ENCODE measurements at places on chromosomes 5 and 9.

DNA sequence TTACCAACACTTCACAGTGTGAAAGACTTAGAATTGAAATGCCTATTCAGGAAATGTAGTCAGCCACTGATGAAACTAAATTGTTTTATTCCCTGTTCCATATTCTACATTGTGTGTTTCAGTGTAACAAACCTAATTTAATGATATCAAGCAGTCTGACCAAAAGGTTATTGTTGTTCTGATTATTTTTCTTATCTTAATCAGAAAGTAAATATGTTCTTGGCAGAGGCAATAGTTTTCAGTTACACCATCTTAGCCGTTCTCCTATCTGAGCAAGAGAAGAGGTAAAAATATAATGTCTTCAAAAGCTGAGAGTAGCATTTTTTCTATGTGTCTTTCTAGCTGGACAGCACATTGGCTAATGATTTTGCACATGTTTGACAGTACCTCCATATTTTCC, 17.1 kb downstream of the CDC26 start:
- no peak for DNase-seq

DNA sequence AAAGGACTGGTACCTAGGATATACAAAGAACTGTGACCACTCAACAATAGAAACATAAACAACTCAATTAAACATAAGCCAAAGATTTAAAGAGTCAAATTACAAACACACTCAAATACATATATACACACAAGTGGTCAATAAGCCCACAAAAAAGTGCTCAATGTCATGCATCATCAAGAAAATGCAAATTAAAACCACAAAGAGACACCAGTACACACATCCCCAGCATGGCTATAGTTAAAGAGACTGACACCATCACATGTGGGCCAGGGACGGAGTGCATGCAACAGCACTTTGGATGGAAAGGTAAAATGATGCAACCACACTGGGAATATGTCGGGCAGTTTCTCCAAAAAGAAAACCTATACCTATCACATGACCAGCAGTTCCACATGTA, 89.7 kb downstream of the CAAP1 start:
- no peak for DNase-seq

DNA sequence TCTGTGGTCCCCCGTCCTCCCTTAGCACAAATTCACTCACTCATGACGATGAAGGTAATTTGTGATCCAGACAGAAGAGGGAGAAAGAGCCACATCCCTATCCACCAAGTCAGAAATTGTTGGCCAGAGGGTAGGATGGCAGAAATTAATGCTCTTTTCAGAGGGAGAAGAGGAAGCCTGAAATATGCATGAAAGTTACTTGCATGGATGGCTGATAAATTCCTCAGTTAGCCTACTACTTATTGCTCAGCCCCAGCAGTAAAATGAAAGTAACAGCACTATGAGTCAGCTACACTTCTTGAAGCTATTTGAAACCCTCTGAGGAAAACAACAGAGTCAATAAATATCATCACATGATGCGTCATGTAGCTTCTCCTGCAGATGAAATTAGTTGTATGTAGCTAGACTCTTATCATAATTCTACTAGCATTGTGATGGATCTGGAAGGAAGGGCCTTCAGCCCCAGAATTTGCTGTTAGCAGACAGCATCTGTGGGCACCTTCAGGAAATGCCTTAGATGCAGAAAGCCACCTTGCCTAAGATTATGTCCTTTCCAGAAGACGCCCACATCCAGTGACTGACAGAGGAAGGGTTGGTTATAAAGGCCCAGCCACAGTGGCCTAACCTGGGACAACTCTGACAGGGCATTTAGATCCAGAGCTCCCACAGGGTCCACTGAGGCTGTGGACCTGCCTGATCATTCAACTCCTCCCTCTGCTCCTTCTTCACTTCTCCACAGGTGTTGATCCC, 81.2 kb upstream of the CCDC112 start:
- DNase-seq = no peak

DNA sequence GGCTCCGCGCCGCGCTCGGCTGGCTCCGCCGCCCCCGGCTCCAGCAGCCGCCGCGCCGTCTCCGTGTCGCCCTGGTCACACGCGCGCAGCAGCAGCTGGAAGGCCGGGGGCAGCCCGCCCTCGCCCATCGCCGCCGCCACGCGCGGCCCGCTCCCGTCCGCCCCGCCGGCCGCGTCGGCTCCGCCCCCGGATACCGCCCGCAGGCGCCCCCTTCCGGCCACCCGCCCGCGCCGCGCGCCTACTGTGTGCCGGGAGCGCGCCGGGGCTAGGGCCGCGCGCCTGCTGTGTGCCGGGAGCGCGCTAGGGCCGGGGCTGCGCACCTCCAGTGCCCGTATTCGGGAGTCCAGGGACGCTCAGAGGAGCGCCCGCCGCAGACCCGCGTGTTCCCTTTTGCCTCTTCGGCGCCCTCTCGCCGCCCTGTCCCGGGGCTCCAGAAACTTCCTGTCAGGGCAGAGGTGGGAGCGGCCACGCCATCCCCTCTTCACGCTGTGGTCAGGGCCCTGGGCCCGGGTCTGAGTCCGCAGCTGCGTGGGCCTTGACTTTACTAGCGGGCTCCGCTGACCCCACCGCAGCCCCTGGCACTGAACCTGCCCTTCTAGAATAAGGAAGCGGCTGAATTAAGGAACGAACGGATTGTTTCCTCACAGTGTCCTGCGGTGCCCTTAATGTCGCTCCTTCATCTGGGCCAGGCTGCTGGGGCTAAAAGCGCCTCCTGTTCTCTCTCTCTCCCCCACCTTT, at the start of gene ANKS6:
Gene ANKS6 (minus strand): TSS at position 192 of the 738 bp plus-strand sequence. CDS start 64 bp downstream, at position 128.
- peak; percentile 90 for DNase-seq

DNA sequence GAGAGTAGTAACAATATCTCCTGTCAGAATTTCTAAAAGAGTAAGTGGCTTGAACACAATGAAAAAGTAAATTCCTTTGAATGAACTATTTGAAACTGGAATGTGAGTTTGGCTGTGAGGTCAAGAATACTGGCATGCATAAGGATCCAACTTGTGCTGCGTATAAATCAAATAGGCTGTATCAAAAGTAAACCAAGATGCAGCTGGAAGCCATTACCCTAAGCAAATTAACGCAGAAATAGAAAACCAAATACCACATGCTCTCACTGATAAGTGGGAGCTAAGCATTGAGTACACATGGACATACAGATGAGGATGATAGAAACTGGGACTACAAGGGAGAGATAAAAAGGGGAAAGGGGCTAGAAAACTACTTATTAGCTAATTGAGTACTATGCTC, 24.0 kb upstream of the SRFBP1 start:
- DNase-seq = no peak

DNA sequence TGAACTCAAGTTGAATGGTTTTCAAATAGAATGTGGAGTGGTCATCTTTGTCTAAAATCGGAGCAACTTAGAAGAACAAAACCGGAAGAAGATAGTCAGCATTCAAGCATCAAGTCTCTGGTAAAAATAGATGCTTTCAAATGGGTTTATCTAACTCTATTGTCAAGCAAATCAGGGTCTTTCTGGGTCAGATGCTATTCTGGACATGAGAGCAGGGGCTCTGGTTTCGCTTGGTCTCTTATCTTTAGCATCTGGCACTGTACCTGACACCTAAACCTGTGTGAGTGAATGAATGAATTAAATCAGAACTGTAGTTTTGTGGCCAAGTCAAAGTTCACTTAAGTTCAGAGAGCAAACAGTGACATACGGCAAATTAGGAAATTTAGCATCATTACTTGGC, 173.5 kb downstream of the SLIT3 start:
- no peak for DNase-seq

GRCh38 chr5:94702729-94703128, 84.3 kb downstream of the SLF1 start:
- no peak for DNase-seq

DNA sequence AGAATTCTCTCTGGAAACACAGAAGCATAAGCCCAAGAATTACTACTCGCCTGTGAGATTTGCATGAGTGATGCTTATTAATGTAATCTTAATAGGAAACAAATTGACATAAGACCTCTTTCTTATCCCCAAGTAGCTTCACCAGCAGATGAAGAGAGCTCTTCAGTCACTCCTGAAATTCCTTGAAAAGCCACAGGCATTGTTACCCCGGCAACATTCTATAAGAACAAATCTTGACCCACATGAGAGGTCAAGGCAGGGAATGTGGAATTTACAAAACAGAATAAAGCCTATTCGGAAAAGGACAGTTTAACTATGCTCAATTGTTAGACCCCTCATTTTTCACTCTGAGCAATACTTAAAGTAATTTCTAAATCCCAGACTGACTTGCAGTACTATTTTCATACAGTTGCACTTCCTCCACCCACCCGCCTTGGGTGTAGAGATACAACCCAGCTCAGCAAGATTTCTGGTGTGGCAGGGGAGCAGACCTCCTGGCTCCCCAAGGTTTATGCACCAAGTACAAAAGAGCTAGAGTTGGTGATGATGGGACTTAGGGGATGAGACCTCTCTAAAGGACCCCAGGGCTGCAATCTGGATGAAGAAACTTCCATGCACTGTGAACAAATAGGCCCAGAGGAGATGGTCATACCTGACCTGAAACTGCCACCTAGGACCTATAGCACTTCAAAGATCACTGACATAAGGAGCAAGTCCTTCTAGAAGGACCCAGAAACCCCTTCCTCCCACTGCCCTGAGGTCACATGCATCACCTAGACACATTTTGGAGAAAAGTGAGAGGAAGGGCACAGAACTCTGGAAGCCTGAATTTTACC, 242.1 kb downstream of the ZNF608 start:
- DNase-seq = peak; percentile 18

- peak; percentile 29 for DNase-seq
Measured at GRCh38 chr9:127163409-127163808, 41.0 kb upstream of the ANGPTL2 start.

GRCh38 chr5:66828046-66828547, 231.9 kb downstream of the MAST4 start:
- peak; percentile 8 for DNase-seq

GRCh38 chr5:59187857-59188256, 605.0 kb downstream of the RAB3C start:
- no peak for DNase-seq

DNA sequence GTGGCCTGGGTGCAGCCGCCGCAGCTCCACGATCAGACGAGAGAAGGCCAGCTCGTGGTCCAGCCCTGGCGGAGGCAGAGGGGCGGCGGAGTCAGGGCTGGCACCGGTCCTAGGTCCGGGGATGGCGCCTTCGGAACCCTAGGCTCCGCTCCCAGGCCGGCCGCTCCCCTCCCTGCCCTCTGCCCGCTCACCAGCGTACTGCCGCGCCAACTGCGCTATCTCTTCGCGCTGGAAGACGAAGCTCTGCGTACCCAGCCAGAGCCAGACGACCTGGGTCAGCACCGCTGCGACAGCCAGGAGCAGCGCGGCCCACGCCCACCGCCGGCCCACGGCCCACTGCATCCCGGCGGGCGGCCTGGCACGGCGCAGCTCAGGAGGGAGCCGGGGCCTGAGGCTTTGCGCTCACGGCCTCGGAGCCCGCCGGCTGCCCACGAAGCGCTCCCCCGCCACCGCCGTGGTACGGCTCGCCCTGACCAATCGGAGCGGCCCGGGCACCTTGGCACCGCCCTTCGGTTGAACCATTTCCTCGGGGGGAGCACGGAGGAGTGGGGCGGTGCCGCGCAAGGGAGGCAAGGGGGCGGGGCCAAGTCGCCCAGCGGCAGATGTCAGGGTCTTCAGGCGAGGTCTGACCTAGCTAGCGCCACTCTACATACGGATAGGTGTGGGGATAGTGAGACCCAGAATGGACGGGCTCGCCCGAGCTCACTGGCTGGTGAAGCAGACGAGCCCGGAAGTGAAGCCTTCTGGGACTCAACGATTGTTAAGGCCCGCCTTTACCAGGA, at the start of gene SIGMAR1:
Gene SIGMAR1 (minus strand): TSS at position 432 of the 782 bp plus-strand sequence. CDS start 90 bp downstream, at position 342.
- DNase-seq = peak; percentile 96

DNA sequence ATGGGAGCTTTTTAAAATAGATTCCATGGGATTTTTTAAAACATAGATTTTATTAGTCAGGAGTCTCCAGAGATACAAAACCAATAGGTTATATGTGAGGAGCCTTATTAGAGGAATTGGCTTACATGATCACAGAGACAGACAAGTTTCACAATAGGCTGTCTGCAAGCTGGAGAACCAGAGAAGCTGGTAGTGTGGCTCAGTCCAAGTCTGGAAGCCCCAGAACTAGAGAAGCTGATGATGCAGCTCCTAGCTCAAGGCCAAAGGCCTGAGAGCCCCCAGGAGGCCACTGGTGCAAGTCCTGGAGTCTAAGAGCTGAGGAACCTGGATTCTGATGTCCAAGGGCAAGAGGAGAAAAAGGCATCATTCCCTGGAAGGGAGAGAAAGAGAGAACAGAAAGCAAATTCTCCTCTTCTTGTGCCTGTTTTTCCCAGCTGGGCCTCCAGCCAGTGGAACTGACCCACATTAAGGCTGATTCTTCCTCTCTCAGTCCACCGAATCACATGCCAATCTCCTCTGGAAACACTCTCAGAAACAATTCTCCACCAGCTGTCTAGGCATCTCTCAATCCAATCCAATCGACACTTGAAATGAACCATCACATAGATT, 59.3 kb downstream of the AHRR start:
- DNase-seq = no peak

- DNase-seq = no peak
Measured at GRCh38 chr5:169873642-169874041, 106.7 kb downstream of the INSYN2B start.

DNA sequence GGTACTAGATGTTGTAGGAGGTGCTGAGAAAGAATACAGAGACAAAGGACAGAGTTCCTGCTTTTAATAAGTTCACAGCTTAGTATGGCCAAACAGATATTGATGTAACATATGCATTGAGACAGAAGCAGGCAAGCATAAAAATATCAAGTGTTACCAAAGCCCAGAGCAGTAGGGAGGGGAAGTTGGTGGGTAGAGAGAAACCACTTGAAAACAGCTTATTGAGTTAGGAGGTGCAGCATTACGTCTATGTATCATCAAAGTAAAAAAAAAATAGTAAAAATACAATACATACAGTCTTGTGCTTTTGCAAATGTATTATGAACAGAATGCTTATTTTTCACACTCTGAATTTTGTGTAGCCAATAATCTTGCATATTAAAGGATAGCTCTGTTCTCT, 441.8 kb upstream of the SGCD start:
- DNase-seq = no peak

DNA sequence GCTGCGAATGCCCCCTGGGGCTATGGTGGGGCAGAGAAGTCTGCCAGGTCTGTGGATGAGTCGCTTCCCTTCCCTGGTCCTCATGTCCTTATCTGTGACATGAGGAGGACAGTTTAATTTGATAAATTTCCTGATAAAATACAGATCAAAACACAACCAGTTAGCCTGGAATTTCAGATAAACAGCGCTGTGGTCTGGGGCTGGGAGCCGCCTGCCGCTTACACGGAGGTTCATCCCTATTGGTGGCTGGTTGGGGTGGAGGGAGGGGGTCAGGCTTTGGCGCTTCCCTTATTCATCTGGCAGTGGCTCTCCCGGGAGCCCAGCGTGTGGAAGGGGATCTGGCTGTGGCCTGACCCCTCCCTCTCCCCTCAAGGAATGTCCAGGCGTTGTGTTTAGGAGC, 17.9 kb downstream of the CRB2 start:
- DNase-seq = no peak

- no peak for DNase-seq
Measured at GRCh38 chr9:91145496-91145895, 216.2 kb downstream of the AUH start.

DNA sequence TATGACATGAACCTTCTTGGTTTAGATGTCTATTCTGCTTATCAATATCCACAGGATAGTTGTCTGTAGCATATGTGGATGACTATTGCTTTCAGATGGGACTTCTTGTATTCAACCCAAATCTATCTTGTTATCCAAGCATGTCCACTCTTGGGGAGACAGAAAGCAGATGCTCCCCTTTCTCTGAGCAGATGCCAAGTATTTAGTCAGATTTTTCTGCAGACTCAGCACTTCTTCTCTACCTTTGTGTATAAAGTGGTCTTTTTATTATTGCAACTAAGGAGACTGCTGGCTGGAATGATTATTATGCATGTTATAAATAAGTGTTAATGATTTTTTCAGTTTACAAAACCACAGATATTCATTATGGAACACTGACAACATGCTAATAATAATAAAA, 45.1 kb upstream of the ASTN2 start:
- no peak for DNase-seq

Measured in activated CD4-positive, alpha-beta T cell treated with anti-CD3 and anti-CD28 coated beads for 36 hours (primary cell).